Left lung (tissue), 14 donors: ENCODE measurements at places on chromosomes 12 and 14. TPM values are rescaled to one million over a fixed set of nuclear protein-coding genes. Genes with fewer than 3 reads are reported as not detected.

Gene RILPL2
- 8.9 TPM for total RNA-seq

Gene RIN3
- 25.7 TPM for total RNA-seq

Gene GUCY2C
- total RNA-seq: not detected

Gene PSMD9
- 39.3 TPM for total RNA-seq

Gene SERPINA1
- total RNA-seq: 1,514 TPM

Gene AACS
- 36.9 TPM for total RNA-seq

Gene ACTR10
- 72.8 TPM for total RNA-seq

Gene BIN2
- total RNA-seq: 46.0 TPM
